ENCODE measurements at places on chromosomes 7 and 10.

DNA sequence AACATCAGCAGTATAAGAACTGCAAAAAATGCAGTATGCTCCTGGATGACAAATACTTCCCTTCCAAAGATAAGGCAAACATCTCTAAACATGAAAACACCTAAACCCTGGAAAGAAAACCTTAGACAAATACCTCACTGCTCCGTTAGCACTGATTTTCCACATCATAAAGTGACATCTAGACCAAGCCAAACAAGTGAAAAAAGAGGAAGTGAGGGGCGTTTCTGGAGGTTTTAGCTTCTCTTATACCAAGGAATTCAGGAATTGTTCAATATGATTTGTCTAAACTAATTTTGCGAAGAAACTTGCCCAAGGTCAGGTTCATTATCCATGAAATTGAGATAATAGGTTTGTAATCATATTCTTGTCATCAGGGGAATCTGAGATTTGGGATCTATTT lies 279.7 kb downstream of the ADRA2A start:
- DNase-seq: no peak

DNA sequence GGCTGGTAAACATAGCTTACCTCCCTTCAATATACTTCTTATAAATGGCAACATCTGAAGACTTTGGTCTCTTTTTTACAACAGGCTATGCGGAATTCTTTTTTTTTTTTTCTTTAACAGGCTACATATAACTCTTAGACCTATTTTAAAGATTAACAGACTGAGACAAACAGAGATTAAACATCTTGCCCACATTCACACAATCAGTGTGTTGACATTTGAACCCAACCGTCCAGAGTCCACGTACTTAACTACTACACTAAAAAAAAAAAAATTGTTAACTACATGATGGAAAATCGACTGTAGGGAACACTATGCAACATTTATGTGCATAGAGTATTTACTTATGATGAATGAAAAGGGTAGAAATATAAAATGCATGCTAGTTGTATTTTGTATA lies 298.5 kb downstream of the ELMO1 start:
- DNase-seq: no peak

- DNase-seq: no peak
Observed at GRCh38 chr10:48678041-48678440, 6.6 kb upstream of the WDFY4 start.

DNA sequence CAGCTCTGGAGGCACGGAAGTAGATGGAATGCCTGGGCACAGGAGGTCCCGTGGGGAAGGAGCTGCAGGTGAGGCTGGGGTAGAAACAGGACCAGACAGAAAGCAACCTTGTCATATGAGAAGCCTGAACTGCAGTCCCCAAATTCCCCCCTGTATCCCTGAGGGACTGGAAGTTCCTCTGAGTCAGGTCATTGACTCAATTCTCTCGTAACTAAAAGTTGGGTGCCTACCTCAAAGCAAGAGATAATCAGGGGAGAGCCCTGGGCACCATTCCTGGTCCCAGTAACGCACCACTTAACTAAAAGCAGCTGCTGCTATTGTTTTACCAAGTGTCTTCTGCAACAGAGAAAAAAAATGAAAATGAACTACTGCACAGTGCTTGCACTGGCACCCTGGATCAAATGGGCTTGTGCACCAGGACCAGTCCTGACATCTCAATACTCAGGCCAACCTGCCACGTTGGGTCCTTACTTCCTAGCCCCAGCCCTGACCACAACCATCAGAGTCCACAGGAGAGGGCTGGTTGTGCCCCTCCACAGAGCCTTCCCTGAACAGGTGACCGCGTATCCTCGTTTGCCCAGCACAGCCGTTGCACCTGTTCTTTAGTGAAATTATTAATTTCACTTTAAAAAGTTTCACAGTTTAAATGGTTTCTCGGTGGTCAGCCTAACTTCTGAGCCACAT lies 79.3 kb downstream of the GRID1 start:
- DNase-seq: no peak

DNA sequence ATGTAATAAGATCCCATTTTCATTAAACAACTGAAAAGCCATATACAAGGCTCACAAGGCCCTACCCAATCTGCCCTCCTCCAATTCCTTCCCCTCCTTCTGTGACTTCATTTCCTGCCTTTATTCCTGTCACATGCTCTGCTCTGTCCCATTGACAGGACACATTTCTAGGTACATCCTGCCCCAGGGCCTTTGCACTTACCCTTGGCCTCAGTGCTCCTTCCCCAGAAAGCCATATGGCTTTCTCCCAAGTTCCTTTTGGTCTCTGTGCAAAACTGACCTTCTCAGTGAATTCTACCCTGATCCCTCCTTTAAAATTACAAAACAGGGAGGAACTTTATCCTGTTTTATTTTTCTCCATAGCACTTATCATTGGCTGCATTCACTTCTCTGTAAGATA lies 40.0 kb downstream of the KCNMA1 start:
- DNase-seq: no peak

DNA sequence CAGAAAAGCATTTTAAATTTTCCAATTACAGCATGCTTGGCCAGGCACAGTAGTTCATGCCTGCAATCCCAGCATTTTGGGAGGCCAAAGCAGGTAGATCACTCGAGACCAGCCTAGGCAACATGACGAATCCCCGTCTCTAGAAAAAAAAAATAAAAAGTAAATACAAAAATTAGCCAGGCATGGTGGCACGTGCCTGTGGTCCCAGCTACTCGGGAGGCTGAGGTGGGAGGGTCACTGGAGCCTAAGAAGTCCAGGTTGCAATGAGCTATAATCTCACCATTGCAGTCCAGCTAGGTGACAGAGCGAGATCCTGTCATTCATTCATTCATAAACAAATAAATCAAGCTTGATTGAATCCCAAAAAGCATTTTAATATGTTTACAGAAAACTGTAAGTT lies 234.9 kb downstream of the PARD3 start:
- no peak for DNase-seq

GRCh38 chr7:118041251-118041878 lies 142.6 kb upstream of the LSM8 start:
- no peak for DNase-seq

Data from activated naive CD4-positive, alpha-beta T cell treated with anti-CD3 and anti-CD28 coated beads for 36 hours (primary cell).